Stimulated activated CD8-positive, alpha-beta memory T cell treated with anti-CD3 and anti-CD28 coated beads, Interleukin-2, amount 100 ng/mL, for 1 hour (primary cell): ENCODE measurements at places on chromosomes 16 and 17.

DNA sequence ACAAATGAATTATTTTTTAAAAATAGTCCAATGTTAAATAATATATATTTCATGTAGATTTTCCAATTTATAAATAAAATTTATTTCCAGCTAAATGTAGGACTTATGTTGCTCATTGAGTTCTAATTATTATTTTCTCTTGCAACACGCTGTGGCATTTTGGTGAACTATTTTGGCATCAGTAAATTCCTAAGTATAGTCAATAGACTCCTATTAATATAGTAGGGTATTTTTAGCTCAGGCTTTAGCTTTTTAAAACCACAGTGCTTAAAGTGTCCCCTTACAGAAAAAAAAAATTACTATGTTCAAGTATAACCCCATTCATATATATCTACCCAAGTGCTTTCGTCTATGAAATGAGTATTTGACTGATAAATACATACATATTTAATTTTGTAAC, 919.2 kb upstream of the SOX9 start:
- no peak for DNase-seq

GRCh38 chr17:75777296-75777922, 7.2 kb upstream of the UNK start:
- DNase-seq, result no peak

DNA sequence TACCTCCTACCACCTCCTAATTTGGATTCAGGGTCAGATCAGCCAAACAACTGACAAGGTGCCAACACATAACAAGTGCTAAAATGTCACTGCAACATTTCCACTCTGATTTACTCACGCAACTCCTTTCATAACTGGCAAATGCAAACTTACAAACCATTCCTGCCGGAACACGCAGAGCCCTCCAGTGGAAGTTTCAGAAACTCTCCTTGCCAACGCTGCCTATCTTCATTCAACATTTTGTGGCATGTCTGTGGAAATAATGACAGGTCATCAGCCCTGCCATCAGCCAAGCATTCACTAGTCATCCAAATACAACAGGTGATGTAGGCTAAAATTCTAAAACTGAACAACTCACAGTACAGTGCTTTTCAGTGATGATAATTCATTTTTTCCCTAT, 37.7 kb upstream of the OR3A1 start:
- DNase-seq, result no peak

DNA sequence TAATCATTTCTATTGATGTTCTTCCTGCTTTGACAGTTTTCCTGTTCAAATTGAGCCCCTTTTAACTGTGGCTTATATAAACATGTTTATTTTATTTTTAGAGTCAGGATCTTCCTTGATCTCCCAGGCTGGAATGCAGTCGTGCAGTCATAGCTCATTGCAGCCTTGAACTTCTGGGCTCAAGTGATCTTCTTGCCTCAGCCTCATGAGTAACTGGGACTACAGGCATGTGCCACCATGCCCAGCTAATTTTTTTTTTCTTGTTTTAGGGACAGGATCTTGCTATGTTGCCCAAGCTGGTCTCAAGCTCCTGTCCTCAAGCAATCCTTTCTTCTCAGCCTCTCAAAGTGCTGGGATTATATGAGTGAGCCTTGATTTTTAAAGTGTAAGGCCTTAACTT, 14.7 kb downstream of the PHKB start:
- no peak for DNase-seq

DNA sequence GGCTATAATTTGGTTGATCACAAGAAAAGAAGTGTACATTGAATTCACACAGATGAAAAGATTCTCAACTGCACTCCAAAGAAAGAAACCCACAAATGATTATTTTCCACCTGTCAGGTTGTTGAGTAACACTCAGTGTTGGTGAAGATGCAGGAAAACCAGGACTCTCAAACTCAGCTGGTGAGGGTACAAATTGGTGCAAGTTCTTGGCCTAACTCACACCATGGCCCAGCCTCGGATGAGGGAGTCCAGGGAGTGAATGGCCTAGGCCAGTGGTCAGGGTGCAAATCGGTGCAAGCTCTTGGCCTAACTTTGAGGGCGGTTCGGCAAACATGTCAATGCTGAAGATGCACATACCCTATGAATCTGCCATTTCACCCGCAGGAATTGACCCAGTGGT, 8.6 kb downstream of the SCNN1B start:
- DNase-seq, result no peak

DNA sequence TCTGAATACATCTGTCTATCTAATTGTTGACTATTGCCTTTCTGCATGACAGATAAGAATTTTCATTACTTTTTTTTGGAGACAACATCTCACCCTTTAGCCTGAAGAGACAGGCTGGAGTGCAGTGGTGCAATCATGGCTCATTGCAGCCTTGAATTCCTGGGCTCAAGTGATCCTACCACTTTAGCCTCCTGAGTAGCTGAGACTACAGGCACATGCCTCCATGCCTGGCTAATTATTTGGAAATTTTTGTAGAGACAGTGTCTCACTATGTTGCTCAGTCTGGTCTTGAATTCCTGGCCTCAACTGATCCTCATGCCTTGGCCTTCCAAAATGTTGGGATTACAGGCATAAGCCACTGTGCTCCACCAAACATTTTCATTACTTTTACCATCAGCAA, 99.8 kb upstream of the ELAC2 start:
- DNase-seq, result no peak

DNA sequence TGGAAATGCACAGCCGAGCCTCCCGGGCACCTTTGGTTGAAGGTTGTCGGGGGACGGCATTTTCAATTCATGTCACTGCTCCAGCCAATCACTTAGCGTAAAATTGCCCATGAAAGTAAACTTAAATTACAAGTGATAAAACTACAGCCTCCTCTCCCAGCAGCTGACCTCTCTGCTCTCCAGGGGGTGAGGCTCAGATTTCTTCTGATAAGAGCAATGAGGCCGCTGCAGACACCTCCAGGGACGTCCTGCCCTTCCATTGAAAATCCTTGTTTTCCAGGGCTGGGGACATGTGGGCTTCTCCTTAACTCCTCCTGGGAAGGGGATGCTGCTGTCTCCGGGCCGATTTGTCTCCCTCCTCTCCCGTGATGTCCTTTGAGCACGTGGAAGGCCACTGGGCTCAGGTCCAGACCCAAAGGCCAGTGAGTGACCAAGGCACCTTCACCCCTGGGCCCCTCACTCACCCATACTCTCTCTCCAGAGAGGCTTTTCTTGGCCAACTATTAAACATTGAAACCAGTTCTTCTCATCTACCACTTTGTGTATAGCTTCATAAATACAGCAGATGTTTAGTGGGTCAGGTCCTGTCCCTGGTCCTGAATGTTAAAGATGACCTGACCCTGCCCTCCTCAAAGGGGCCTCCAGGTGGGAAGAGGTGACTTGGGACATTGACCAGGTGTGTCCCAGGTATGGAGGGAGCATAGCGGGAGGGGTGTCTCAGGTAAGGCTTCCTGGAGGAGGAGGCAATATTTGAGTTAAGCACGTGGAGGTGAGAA, 52.3 kb downstream of the MGAT5B start:
- no peak for DNase-seq

GRCh38 chr16:58264961-58265479, 29.8 kb downstream of the PRSS54 start:
- no peak for DNase-seq

GRCh38 chr17:59863616-59864015, 29.1 kb downstream of the TUBD1 start:
- no peak for DNase-seq

- DNase-seq, result no peak
These were observed 29.8 kb downstream of the NXN start for GRCh38 chr17:949623-950303.
